ENCODE measurements at places on chromosomes 1 and 21. TPM values are rescaled to one million over a fixed set of nuclear protein-coding genes. Genes with fewer than 3 reads are reported as not detected.

The GUCA2B gene
- total RNA-seq, result not detected

GRCh38 chr21:29164323-29164942 is 34.0 kb downstream of the MAP3K7CL start:
- DNase-seq, result no peak

GRCh38 chr1:109759513-109760334 is 4.0 kb downstream of the EPS8L3 start:
- peak; percentile 56 for DNase-seq

DNA sequence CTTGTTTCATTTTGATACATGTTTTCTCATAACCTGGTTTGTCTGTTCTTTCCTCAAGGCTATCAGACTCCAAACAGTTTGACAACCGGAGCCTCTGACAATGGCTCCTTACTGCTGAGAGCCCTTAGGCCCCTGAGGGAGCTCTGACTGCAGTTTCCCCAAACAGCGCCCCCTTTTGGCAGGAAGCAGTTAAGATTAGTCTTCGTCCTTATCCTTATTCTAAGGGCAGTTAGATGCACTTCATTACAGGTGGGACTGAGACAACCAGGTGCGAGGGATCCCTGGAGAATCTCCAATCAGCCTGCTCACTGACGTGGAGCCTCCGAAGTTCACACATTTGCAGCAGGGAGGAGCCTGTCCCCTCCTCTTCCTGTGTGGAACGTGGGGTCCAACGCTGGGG is 393.1 kb downstream of the BRINP3 start:
- DNase-seq, result no peak

GRCh38 chr1:186609183-186609582 is 71.0 kb downstream of the PTGS2 start:
- no peak for DNase-seq

GRCh38 chr1:97091263-97091662 is 369.7 kb downstream of the PTBP2 start:
- DNase-seq, result no peak

- DNase-seq, result no peak
These were observed 265.9 kb upstream of the C1orf105 start for GRCh38 chr1:172154551-172154950.

DNA sequence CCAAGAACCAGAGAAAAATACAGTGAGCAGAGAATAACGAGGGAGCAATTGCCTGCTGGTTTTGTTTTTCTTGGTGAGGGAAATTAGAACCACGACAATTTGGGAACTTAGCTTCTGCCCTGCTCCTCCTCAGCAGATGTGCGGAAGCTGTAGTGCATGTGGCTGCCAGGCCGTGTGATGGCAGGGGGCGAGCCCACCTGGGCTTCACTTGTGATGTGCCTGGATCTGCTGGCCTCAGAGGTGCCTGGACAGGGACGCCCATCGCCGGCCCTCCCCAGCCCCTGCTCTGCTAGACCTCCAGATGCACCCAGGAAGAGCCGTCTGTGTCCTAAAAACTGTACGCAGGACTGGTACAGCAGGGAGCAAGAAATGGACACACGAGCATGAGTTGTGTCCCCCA is 28.5 kb upstream of the C1orf174 start:
- no peak for DNase-seq

GRCh38 chr1:19979494-19979977 is at the start of gene PLA2G2A:
Gene PLA2G2A (minus strand): TSS chr1:19979618. CDS start chr1:19978773, 845 bp downstream.
- peak; percentile 82 for DNase-seq

DNA sequence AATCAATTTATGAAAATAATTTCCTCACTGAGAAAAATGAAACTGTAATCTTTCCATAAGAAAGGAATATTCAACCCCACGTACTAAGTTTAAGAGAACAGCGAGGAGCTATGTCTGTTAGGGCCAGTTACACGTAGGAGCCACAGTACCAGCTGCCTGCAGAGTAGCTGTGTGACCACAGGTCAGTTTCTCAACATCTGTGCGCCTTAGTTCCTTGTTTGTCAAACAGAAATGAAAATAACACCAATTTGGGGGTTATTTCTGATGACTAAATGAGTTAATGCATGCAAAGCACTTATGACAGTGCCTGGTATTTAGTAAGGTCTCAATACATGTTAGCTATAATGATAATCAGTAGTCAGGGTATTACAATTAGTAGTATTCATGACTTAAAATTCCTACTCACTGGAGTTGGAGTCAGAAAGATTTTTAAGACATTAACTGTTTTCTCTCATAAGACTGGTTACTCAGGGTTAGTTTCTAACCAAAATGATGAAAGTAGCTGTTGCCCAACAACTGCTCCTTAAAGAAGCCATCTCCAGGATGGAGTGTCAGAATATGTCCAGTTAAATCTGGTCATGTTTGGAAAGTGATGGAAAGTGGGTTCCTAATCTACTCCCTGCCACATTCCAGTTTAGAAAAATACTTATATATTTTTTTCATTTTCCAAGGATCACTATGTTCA is 85.8 kb upstream of the ZNF648 start:
- no peak for DNase-seq

Data from sigmoid colon (tissue), 7 donors.